ENCODE measurements at places on chromosomes 12 and 14.

GRCh38 chr14:45198551-45198950 is 54.5 kb downstream of the MIS18BP1 start:
- DNase-seq = no peak

DNA sequence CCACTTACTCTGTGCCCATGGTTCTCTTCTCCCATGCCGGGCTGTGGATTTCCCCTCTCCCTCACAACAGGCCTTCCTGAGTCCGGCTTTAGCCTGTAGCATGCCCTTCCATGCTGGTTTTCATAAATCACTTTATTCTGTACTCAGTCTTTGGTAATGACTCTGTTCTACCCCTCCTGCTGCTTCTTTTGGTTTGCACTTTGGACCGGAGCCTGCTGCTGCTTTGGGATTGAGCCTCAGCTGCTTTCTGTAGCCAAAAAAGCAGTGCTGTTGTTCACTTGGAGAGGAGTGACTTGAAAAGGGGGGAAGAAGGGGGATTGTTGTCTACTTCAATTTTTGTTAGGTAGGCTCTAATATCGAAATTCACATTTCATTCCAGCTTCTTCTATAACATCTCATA is 8.5 kb upstream of the SLC6A13 start:
- DNase-seq = no peak

- no peak for DNase-seq
Observed at GRCh38 chr12:52037248-52037861, 13.9 kb upstream of the NR4A1 start.

GRCh38 chr12:123363390-123363739 is 1.3 kb downstream of the SBNO1 start:
- no peak for DNase-seq

- no peak for DNase-seq
Observed at GRCh38 chr12:25458047-25458552, 95.0 kb downstream of the LMNTD1 start.

- DNase-seq = peak; percentile 16
Observed at GRCh38 chr12:102478405-102479098, 1.8 kb downstream of the IGF1 start.

DNA sequence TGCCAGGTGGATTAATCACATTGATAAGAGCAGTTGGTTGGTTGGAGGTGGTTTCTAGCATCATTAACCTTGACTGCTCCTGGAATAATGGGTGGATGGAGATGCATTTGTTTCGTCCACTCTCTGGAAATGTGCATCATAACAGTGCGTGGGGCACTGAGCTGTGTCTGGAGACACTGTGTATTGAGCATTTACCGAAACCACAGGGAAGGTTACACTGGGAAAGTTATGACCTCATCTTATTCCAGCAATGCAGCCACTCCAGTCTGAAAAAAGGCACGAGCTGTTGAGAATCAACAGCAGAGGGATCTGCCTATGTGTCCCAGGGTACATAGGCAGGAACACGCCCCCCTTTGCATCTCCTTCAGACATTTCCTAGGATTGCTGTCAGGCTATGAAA is 27.2 kb downstream of the RNFT2 start:
- no peak for DNase-seq

DNA sequence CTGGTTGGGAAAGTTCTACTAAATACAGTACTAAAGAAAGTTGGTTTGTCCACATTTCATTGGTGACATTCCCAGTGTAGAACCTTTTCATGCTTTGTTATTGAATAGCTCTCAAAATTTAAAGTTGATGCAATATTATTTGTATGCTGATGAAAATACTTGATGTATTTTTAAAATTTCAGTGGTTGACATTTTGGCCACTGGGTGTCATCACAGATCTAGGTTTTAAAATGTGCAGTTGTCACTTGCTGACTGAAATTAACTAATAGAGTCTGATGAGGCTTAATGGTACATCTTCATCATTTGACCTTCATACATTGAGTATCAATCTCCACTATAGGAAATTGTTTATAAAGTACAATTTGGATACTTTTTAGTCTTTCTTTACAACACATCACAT is 37.1 kb downstream of the CMAS start:
- DNase-seq = no peak

DNA sequence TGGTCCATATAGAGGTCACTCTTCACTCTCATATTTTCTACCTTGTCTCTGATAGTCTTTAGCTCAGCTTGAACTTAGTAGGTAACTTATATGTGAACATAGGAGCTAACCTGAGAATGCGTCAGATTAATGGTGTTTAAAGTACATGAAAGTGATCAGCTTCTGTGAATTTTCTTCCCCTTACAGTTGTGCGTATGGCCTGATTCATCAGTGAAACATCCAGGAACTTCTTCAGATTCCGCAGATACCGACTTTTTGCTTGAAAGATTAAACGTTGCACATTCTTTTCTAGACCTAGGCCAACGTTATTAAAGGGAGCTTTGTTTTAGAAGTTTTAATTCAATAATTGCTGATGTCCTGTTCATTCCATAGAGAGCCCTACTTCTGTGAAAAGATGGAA is 1945.1 kb upstream of the SEL1L start:
- no peak for DNase-seq

GRCh38 chr14:95896498-95897135 is 20.0 kb downstream of the TUNAR start:
- DNase-seq = no peak

DNA sequence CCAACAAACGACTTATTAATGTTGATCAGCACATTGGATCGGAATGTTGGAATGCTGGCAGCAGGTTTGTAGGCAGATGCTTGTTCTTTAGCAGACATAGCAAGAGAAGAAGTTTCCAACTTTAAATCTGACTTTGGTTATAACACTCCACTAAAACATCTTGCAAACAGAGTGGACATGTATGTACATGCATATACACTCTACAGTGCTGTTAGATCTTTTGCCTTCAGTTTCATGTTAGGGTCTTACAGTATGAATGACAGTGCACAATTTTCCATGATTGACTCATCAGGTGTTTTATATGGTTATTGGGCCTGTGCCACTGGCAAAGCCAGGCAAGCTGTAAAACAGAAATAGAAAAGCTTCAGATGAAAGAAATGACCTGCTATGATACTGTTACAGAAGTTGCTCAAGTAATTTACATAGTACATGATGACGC is 14.3 kb upstream of the DHRS7 start:
- DNase-seq = no peak

DNA sequence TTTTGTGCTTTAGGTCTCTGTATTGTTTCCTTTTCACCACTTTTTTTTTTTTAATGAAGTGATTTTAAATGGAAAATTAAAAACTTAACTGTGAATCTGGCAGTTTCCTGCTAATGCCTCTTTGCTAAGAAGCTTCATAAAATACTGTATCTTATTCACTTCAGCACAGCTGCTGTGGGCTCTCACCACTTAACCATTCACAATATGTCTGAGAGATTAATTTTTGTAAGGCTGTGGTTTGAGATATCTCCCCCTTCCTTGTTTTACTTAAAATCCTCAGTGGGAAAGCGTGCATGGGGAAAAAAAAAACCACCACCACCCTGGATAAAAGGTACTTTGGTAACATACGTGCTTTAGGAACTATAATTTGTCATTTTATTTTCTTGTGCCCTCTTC is 115.9 kb downstream of the ETV6 start:
- no peak for DNase-seq

Measured in stimulated activated CD8-positive, alpha-beta memory T cell treated with anti-CD3 and anti-CD28 coated beads, Interleukin-4, amount 100 ng/mL, for 24 hours (primary cell).